ENCODE measurements at places on chromosomes 12 and 14.
A peak's percentile ranks its signal among the peaks of the same experiment; 100 is the strongest.

DNA sequence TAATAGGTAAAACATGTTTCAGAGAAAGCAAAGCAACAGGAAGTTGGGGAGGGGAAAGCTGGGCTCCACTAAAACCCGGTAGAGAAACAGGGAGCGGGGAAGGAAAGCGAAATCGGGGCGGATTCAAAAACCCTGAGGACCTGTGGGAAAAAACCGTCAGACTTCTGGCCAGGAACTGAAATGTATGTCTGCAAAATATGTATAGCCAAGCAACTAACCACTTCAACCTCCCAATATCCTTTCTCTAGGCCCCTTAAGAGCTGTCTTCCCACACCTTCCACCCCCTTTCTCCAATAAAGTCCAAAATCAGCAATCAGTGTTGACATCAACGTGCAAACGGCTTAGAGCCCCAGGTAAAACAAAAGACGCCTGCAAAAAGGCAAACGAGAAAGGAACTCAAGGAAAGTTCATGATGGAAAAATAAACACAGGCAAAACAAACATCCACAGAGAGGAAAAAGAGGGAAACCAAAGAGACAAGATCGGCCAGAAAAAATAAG is 32.8 kb downstream of the SIX1 start:
- DNase-seq: peak; percentile 74

- no peak for DNase-seq
These were observed 2.6 kb downstream of the RNASE1 start for GRCh38 chr14:20799892-20800544.

- no peak for DNase-seq
These were observed 212.8 kb upstream of the NOVA1 start for GRCh38 chr14:26810631-26811030.

DNA sequence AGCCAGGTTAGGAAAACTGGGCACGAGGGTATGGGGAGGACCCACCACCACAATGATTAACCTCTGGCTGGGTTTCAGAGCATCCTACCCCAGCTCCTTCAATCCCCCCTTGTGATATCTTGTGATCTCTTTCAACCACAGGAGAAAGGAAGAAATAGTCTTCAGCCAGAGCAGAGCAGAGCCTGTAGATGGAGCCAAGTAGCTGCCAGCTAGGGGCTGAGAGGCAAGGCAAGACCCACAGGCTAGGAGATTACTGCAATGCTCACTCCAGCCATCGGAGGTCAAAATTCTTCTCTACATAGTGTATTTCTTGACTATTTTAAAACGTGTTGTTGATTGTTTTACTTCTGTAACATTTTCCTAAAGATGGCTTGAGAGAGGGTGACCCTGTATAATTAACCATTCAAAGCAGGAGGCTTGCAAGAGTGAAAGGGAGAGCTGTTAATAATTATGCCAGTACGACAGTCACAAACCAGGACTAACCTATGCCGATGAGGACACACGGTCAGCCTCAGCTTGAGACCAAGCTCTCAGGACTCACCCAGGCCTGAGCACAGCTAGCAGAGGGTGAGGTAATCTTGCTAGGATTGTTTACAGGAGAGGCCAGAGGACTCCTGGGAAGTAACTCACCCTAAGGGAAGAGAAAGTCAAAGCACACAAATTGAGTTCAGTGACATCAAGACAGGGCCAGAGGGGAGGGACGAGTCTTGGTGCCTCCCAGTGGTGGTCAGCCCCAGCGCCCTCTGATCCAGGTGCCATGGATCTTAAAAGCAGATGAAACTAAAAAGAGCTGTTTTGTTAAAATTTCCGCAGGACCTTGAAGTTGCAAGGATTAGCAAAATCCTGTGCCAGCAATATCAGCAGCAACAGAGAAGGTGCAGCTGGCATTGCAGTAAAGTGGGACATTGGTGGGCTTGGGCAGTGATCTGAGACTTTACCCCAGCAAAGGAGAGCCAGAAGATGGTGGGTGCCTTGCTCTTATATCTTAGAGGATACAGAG is 29.8 kb upstream of the CDKN3 start:
- peak; percentile 18 for DNase-seq

DNA sequence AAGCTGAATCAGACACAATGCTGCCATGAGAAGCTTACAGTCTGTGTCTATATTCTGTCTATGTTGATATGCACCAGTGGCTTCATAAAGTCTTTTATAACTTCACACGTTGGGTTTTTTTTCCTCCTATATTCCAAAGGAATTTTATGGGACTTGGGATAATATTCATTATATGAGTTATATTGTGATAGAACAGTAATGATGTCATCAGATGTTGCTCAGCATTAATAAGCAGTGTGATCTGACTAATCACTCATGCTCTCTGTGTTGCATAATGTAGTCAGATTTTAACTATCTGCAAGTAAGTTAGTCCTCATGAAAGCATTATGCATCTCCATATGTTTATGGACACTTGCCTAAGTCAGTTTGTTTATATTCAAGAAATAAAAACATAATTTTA is 159.6 kb downstream of the PLCZ1 start:
- DNase-seq: no peak

- no peak for DNase-seq
These were observed 23.8 kb downstream of the SLC38A1 start for GRCh38 chr12:46244997-46245396.

DNA sequence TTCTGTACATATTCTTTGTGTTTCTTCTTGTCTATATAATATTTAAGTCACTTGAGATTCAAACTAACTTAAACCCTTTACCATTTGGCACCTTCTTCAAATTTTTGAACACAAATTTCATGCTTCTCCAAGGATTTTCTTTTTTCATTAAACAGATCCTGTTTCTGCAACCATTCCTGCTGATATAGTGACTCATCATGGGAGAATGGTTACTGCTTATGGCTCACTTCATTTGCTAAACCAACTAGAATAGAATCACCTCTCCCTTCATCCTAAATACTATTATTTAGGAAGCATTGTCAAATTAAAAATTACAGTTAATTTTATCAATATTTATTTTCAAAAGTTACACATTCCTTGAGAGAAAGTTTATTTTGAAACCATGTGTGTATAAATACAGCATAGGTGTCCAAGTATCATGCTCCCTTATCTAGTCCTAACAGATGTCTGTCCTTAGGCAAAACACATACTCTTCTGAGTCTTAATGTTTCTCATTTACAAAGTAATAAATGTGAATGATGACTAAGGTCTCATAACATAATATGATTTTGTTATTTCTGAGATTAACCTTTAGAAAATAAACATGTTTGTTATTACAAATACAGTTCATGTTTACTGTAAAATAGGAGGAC is 40.7 kb downstream of the PLCZ1 start:
- no peak for DNase-seq

DNA sequence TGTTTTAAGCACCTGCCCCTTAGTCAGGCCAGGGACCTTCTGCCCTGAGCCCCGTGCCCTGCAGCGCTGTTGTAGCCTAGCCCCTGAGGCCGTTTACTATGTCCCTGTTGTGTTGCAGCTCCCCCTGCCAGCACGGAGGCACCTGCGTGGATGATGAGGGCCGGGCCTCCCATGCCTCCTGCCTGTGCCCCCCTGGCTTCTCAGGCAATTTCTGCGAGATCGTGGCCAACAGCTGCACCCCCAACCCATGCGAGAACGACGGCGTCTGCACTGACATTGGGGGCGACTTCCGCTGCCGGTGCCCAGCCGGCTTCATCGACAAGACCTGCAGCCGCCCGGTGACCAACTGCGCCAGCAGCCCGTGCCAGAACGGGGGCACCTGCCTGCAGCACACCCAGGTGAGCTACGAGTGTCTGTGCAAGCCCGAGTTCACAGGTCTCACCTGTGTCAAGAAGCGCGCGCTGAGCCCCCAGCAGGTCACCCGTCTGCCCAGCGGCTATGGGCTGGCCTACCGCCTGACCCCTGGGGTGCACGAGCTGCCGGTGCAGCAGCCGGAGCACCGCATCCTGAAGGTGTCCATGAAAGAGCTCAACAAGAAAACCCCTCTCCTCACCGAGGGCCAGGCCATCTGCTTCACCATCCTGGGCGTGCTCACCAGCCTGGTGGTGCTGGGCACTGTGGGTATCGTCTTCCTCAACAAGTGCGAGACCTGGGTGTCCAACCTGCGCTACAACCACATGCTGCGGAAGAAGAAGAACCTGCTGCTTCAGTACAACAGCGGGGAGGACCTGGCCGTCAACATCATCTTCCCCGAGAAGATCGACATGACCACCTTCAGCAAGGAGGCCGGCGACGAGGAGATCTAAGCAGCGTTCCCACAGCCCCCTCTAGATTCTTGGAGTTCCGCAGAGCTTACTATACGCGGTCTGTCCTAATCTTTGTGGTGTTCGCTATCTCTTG is 7.6 kb downstream of the DLK1 start:
- DNase-seq: no peak

GRCh38 chr14:103698380-103699260 is 16.6 kb downstream of the XRCC3 start:
- no peak for DNase-seq

DNA sequence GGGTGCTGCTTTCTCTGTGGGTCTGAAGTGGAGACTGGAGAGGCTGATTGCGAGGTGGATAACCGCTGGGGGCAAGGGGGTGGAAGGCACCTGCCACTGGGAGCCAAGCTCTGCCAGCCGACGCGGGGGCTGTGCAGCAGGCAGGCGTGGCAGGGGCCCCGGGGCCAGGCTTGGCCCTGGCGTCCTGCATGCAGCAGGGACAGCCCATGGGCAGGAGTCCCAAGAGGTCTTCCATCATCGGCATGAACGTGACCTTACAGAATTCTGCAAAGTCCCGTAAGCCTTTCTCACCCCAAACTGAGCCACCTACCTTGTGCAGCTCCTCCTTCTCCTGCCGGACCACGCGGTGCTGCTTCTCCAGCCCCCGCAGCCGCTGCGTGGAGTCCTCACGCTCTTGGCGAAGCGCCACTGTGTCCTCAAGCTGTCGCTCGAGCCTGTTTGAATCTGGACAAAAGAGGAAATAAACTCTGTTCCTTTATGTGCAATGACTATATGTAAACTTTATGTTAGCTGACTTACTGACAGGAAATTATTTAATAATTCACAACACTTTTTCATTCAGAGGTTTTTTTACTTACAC is 51.3 kb downstream of the AMN start:
- DNase-seq: no peak

DNA sequence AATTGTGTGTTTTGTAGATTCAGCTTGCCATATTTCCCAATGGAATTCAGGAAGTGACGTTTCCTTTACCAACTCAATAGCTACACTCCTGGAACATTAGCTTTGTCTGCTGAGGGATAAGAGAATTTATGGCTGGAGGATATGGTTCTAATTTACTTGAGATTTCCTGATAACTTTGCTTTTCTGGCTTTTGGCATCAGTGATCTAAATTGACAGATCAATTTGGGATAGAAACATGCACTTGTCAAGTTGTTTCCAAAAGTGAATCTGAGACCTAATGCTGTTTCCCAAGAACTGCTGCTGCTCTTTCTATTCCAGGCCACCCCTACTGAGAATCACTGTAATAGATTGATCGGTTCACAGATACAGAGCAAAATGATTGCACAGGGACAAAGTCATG is 43.2 kb downstream of the MGAT4C start:
- no peak for DNase-seq

DNA sequence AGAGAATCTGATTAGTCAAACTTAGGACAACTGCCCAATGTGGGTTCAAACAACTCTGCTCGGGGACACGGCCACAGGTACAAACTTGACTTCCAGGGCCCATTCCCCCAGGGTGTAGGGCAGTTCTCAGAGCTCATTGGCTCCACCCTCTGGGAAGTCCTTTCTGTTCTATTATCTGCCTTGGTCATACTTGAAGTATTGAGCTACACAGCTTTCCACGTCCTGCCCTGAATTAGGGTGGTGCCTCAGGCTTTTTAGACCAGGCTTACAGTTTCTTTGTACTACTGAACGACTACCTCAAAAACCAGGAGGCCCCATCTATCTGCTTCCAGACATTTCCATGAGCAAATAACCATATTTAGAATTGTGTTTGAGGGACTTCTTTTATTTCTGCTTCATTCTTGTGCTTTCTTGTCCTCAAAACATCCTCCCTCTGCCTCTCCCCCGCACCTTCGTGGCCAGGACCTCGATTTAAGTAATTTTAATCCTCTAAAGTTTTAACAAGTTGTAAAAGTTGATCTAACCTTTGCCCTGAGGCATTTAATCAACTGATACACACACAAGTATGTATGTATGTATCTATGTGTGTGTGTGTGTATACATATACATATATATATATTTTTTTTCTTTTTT is 281.7 kb upstream of the AMIGO2 start:
- no peak for DNase-seq

DNA sequence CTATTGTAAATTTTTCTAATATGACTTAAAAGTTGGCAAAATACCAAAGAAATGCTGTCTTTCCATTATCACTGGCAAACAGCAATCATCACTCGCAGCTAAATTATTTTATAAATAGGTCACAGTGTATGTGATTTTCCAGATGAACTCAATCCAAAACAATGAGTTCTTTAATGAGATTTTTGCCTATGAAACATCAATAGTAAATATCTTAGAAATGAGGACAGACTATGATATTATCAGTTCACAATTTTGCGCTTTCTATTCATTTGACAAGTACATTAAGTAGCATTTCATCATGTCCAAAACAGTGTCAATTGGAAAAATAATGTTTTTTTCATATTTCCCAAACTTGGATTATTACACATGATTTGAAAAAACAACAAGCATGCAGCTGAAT is 65.7 kb downstream of the PIK3C2G start:
- DNase-seq: no peak

DNA sequence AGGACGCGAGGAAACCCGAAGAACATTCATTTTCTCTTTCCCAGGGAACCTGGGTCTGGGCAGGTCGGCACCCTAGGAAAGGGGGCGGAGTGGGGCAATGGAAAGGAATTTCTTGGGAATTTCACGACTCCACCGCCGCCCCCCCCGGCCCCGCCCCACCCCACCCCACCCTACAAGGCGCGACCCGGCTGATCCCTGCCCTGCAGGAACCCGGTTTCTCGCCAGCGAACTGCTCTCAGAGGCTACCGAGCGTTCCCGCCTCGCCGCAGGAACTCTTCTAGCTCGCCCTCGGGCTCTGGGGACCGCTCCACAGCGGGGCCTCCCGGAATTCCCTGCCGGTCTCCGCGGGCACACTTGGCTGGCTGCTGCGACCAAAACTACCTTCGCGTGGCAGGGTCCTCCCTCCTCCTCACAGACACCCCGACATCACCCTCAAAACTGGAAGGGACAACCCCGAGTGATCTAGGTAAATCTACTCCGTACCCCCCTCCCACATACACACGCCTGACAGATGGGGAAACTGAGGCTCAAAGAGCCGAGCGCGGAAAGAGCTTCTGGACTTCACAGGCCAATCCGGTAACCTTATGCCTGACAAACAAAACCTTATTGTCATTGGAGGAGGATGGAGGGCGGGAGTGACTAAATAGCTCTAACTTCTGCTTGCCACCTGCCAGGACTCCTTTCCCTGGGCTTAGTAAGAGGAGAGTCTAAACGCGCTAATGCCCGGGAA is 785 bp upstream of the ACTN1 start:
- no peak for DNase-seq

DNA sequence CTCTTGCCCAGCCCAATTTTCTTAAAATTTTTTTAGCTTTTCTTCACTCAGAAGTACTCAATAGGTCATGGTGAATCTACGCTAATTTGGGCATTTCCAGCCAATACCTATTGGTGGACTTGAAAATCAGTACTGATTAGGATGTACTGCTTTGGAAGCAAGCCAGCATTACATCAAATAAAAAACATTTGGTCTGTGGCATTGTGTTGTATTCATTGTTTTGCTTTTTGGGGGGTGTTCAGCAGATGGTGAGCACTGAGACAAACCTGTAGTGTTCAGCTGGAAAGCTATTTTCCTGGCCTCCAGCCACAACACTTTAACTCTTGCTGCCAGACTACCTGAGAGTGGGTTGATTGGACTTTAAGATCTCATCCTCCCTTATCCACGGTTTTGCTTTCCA is 4.0 kb downstream of the MAPKAPK5 start:
- no peak for DNase-seq
